ENCODE measurements at places on chromosomes 2 and 18.

- DNase-seq = no peak
These were observed 16.4 kb upstream of the FBLN7 start for GRCh38 chr2:112121682-112122254.

- no peak for DNase-seq
These were observed 61.7 kb downstream of the CD226 start for GRCh38 chr18:69885841-69886531.

- DNase-seq = no peak
These were observed 457.5 kb downstream of the CNTNAP5 start for GRCh38 chr2:124482551-124482950.

GRCh38 chr18:29226213-29226612 is 1049.3 kb upstream of the CDH2 start:
- peak; percentile 96 for DNase-seq

DNA sequence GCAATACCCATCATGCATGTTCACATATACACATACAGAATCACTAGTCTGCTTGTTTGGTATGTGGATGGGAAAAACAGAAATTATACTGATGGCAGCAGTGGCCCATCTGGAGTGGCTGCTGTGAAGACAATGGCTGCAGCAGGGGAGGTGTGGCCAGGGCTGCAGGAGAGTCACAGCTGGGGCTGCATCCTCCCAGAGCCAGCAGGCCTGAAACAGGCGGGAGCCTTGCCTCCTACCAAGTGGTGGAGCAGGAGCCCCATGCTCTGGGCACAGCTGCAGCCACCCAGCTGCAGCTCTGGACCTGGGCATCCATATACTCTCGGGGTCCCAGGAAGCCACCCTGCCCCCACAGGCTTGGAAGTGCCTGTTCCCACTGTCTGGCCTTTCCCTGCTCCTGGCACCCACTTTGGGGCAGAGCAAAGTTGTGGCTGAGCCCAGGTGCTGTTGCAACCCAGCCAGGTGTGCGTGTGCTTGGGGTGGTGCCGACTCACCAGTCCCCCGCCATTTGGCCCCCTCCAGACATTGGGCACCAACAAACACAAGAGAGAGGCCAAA is 136.6 kb downstream of the SPAG16 start:
- no peak for DNase-seq

- no peak for DNase-seq
These were observed 31.5 kb downstream of the LYPD1 start for GRCh38 chr2:132638313-132639040.

GRCh38 chr2:71353248-71353647 is 21.7 kb downstream of the ZNF638 start:
- no peak for DNase-seq

DNA sequence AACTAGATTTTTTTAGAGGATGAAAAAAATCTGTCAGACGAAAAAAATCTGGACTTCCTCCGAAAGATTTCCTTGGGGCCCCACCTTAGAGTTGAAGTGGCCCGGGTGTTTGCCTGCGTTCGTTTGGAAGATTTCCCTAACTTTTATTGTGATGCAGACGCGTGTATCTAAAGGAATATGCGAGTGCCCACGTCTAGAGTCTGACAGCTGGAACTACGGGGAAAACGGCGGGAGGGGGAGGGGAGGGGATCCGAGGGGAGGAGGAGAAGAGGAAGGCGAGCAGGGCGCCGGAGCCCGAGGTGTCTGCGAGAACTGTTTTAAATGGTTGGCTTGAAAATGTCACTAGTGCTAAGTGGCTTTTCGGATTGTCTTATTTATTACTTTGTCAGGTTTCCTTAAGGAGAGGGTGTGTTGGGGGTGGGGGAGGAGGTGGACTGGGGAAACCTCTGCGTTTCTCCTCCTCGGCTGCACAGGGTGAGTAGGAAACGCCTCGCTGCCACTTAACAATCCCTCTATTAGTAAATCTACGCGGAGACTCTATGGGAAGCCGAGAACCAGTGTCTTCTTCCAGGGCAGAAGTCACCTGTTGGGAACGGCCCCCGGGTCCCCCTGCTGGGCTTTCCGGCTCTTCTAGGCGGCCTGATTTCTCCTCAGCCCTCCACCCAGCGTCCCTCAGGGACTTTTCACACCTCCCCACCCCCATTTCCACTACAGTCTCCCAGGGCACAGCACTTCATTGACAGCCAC is 2.4 kb upstream of the SP9 start:
- no peak for DNase-seq

DNA sequence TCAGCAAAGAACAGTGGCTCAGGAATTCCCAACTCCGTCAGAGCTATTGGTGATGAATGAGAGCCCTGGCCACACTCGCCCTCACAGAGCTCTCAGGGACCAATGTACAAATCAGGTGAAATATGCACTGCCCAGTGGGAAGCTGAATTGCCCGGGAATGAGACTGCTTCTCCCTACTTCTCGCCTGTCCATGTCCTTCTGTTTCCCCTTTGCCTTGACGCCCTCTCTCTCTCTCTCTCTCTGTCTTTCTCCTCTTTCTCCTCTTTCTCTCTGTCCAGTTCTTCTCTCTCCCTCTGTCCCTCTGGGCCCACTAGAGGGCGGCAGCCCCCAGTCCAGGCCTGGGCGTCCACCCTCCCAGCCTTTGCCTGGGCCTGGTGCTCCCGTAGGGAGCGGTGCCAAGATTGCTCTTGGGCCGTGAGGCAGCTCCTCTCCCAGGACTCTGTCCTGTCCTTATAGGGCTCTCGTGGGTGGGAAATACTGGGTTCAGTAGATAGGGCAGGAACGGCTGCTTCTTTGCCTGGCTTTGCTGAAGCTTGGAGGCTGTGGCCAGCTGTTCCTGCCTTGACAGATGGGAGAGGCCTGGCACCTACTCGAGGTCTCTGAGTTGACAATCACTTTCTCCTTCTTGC is 28.4 kb upstream of the PUM2 start:
- peak; percentile 66 for DNase-seq

DNA sequence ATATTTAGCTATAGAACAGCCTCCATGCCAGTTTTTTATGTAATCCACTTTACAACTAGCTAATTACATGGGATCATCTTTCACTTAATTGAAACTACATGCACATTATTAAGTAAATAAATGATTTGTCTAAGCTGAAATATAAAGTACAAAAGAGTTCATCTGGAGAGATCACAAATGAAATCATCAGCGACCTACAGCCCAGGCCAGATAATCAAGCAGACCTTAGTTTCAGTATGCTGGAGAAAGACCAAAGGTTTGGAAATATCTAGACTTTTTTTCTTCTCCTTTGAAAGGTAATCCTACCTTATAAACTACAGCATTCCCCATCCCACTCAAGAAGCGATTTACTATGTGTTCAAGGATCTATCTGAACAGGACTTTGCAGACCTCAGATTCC is 26.5 kb downstream of the FIGN start:
- no peak for DNase-seq

GRCh38 chr2:160358046-160358445 is 135.6 kb downstream of the RBMS1 start:
- no peak for DNase-seq

DNA sequence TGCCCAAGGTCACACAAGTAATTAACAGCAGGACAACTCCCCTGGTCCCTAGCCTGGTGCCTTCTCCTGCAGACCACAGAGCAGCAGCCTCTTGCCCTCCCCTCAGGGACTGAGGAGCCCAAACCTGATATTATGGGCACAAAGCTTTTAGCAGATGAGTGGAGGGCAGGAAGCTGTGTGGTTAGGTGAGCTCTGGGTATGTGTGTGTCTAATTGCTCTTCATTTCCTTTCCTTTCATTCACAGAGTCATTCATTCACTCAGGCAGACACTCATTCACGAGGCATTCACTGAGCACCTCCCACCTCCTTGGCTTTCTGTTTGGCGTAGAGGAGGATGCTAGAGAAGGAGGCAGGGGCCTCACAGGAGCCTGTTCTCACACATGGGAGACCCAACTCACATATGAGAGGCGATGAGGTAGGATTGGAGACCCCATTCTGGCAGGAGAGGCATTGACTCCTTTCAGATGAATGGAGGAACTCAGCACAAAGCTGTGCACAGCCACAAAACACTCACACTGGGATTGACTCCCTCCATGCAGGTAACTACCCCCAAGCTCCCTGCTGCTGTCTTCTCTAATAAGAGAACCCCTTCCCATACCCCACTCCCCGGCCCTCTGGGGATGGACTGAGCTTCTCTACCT is 306.8 kb upstream of the SKOR2 start:
- no peak for DNase-seq

DNA sequence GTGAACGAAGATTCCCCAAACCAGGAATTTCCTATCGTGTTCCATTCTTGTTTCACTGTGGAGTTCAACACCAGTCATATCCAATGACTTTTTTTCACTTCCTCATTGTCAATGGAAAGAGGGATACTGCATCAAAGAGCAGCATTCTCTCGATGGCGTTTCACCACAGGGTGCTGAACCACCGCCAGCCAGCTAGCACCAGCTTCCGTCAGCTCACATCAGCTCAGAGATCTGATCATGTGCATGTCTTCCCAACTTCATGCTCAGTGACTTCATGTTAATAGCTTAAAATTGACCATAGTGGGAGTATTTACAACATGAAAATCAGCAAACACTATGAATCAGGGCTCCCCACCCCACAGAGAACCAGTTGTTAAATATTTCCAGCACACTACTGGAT is 359.9 kb downstream of the TNS1 start:
- no peak for DNase-seq

DNA sequence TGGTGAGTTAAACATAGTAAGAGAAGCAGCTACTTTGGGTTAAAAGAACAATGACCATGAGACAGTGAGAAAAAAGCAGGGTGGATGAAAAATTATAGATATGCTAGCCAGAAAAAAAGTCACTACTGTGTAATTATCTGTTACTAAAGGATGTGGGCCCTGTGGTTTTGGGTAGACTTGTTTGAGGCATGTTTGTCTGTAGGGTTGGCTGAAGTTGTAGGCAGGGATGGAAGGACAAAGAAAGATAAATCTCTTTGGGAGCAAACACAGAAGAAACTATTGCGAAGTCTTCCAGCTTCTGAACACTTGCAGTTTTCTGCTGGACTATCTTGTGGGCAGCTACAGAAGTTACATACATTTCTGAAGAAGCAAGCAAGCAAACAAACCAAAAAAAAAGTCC is 28.2 kb downstream of the RND3 start:
- DNase-seq = no peak

DNA sequence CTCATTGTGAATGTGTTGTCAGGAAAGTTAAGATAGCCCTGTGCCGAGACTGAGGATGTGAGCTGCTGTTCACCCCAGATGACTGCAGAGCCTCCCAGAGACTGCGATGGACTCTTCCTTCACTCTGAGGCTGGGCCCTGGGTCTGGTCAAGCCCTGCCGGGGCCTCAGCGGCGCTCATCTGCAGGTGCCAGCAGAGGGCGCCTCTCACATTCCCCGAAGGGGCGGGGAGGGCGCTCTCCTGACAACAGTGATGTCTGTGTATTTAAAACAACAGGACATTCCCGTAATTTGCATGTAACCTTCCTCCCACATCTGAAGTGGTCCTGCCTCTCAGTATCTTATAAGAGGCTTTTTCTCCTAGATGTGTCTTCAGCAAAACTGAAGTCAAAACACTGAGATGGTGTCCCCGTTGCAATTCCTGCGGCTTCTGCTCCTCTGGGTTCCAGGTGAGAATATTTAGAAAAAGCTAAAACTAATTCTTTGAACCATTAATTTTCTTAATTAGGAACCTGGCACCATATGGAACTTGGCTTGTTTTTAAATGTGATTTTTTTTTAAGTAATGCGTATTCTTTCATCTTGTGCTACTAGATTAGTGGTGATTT is 1377.9 kb downstream of the RPIA start:
- no peak for DNase-seq

DNA sequence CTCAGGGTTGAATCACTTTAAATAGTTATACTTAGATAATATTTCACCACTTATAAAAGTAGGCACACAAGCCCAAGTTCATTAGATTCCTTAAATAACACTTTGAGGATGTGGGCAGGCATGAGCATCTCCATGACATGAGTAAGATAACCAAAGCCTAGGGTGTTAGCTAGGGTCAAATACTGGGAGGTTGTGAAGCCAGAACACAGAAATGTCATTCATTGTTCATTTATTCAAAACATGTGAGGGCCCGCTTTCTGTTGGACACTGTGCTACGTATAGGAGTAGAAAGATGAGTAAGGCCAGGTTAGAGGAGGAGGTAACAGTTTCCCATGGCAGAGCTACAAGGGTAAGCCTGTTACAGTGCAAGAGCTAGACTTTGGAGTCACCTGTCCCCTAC is 93.5 kb upstream of the NEDD4L start:
- DNase-seq = no peak

DNA sequence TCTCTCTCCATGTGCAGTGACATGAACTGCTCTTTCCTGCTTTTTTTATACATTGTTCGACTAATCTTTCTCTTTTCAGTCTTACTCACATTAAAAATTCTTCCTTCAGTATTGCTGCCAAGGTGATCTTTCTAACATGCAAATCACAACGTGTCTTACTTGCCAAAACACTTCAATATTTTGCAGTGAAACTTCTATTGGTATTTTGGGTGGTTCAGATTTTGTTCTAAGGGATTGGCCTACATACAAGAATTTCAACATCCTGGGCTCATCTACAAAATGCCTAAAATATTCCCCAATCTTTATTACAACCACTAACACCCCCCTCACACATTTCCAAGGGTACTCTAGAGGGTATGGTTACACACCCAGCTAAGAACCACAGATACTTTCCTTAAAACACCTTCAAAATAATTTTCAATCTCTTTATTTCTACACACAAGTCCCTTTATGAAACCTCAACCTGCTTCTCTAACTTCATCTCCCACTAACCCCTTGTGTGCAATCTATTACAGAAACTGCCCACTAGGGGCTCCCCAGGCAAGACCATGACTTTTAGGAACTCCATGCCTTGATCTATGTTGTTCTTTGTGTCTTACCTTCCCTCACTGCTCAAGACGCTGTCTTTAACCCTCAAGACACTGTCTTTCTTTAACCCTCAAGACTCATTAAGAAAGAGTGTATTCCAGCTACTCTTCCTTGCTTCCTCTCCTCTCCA is 50.9 kb downstream of the COL3A1 start:
- no peak for DNase-seq

- peak; percentile 74 for DNase-seq
These were observed 6.6 kb upstream of the CDH2 start for GRCh38 chr18:28183418-28184078.

DNA sequence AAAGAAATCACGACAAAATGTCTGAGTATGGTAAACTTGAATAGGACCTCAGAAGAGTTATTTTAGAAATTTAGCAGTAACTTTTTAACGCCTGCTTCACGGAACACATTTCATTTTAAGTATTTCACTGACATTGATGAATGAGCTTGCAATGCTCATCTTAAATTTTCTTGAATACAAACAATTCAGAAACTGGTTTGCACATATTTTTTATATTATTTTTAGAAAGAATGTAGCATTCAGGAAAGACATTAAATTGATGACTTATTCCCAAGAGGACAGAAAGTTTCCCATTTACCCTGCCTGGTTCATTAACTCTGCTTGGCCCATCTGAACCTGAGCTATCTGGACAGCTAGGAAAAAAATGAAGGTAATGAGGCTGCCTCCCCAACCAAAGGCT is 89.3 kb downstream of the MBD2 start:
- no peak for DNase-seq

GRCh38 chr18:39698436-39698835 is 2132.8 kb upstream of the CELF4 start:
- DNase-seq = no peak

DNA sequence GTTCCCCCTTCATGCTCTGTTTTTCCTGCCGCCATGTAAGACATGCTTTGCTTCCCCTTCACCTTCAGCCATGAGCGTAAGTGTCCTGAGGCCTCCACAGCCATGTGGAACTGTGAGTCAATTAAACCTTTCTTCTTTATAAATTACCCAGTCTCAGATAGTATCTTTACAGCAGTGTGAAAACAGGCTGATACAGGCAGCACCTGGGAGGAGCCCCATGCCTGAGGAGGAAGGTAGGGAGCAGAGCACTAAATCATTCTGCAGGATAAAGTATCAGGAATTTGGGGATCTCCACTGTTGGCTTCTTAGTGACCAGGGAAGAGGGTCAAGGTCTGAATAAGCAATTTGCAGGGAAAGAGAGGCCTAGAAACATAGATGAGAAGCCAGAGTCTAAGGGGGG is 78.0 kb downstream of the KCNF1 start:
- no peak for DNase-seq
